Cardiac muscle cell (in vitro differentiated cells and primary cell): ENCODE measurements at places on chromosomes 13 and 19. TPM values are rescaled to one million over a fixed set of nuclear protein-coding genes. Genes with fewer than 3 reads are reported as not detected.

Gene NLRP4
- not detected in 2 replicates for total RNA-seq

Gene ANGPTL8
- 1.5 TPM in 1 of 2 replicates, not detected in the other for total RNA-seq

Gene IL4I1
- total RNA-seq, result 0.63 TPM in 1 of 2 replicates, not detected in the other

Gene GPR18
- total RNA-seq, result not detected in 2 replicates

Gene PTGER1
- 0.42 TPM in 1 of 2 replicates, not detected in the other for total RNA-seq

Gene OR4F17
- total RNA-seq, result not detected in 2 replicates

Gene WDR88
- not detected in 2 replicates for total RNA-seq

Gene SIGLEC5
- total RNA-seq, result not detected in 2 replicates

Gene CILP2
- 7.5 and 8.4 TPM in 2 replicates for total RNA-seq

Gene KLHL1
- total RNA-seq, result not detected in 2 replicates

Gene ZNF30
- 4.6 and 4.7 TPM in 2 replicates for total RNA-seq

Gene TLE6
- 30.3 and 35.4 TPM in 2 replicates for total RNA-seq

Gene ZNF682
- 9.1 and 11.9 TPM in 2 replicates for total RNA-seq

GRCh38 chr19:33805313-33805712, 8.6 kb downstream of the KCTD15 start:
- H3K4me1 ChIP-seq, result no peaks in the 10 kb centered on the region
- H3K36me3 ChIP-seq, result peaks cover 33% of the 10 kb centered on the region
- DNase-seq, result no peak
- no peaks in the 10 kb centered on the region for H3K27me3 ChIP-seq
- H3K27ac ChIP-seq, result no peak overlapping the region

GRCh38 chr19:12772323-12772722, 3.0 kb downstream of the HOOK2 start:
- H3K4me3 ChIP-seq, result no peak overlapping the region
- H3K27me3 ChIP-seq, result no peaks in the 10 kb centered on the region
- no peak overlapping the region for H3K27ac ChIP-seq

GRCh38 chr19:405121-405965, 3.6 kb downstream of the C2CD4C start:
- no peak for DNase-seq
- H3K4me3 ChIP-seq, result no peak overlapping the region
- H3K36me3 ChIP-seq, result no peaks in the 10 kb centered on the region
- peaks cover 18% of the 10 kb centered on the region for H3K27me3 ChIP-seq
- H3K4me1 ChIP-seq, result peaks cover 3% of the 10 kb centered on the region

DNA sequence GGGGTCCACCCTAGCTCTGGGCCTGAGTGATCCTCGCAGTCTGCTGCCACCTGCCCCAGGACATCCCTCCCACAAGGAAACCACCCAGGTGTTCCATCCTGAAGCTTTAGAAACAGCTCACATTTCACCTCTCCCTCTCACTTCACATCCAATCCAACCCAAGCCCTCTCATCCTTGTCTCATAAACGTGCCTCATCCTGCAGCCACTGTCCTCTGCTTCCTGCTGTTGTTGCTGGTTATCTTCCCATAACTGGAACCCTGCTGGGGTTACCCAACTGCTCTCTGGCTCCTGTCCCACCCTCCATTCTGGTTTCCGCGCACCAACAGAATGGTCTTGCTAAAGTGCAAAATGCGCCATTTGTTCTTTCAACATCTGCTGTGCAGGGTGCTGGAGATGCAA, 59.7 kb upstream of the MTIF3 start:
- no peaks in the 10 kb centered on the region for H3K4me1 ChIP-seq
- no peak overlapping the region for H3K4me3 ChIP-seq
- H3K27me3 ChIP-seq, result no peaks in the 10 kb centered on the region
- no peak overlapping the region for H3K27ac ChIP-seq

DNA sequence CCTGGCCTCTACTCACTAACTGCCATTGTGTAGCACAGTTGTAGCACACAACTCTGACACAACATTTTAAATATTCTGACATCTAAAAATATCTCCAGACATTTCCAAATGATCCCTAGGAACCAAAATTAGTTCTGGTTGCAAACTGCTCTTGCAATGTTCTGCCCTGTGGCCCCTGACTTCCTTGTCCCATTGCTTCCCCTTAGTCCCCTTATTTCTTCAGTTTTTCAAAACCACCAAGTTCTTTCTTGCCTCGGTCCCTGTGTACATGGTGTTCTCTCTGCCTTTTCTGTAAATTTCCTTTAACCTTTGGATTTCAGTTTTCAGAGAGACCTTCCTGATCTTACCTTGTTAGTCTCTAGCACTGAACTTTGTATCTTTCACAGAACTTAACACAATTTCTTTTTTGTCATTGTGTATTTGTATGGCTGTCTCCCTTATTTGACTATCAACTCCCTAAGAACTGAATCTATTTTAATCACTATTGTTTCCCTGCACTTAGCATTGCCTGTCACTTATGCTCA, 87.6 kb upstream of the MLNR start:
- no peaks in the 10 kb centered on the region for H3K27me3 ChIP-seq
- DNase-seq, result no peak
- H3K36me3 ChIP-seq, result peaks cover 45% of the 10 kb centered on the region
- H3K4me1 ChIP-seq, result no peaks in the 10 kb centered on the region

DNA sequence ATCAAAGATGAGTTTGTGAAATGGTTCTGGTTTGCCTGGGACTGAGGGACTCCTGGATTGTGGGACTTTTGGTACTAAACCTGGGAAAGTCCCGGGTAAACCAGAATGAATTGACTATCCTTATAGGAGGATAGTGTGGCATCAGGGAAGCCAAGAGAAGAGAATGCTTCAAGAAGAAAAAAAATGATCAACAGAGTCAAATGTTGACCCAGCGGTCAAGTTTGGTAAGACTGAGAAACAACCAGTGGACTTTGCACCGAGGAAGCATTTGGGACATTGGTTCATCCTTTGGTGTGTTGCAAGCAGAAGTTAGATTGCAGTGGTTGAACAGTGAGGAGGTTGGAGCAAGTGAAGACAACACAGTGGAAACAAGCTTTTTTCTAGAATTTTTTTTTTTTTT, 33.5 kb downstream of the CLEC17A start:
- no peaks in the 10 kb centered on the region for H3K4me1 ChIP-seq
- H3K36me3 ChIP-seq, result no peaks in the 10 kb centered on the region
- H3K4me3 ChIP-seq, result no peak overlapping the region
- H3K27ac ChIP-seq, result no peak overlapping the region

DNA sequence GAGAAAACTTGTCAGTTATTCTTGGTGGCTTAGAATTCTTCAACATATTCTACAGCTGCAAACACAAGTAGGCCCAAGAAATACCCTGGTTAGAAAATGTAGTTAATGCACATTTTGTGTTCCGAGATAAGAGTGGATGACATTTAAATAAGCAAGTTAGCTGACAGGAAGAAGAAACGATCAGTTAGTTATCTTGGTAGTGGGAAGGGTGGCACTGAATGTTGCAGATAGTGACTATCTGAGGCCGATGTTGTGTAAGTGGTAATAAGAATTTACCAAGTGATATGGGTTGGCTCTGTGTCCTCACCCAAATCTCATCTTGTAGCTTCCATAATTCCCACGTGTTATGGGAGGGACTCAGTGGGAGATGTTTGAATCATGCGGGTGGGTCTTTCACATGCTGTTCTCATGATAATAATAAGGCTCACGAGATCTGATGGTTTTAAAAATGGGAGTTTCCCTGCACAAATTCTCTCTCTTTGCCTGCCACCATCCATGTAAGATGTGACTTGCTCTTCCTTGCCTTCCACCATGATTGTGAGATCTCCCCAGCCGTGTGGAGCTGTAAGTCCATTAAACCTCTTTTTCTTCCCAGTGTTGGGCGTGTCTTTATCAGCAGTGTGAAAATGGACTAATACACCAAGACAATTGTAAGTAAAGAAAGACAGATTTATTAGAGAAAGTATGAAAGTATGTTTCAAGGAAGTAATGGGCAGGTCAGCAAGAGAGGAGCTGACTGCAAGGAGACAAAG, 10.9 kb upstream of the AKAP11 start:
- no peaks in the 10 kb centered on the region for H3K4me1 ChIP-seq
- no peaks in the 10 kb centered on the region for H3K27me3 ChIP-seq
- no peak overlapping the region for H3K4me3 ChIP-seq
- H3K27ac ChIP-seq, result no peak overlapping the region

GRCh38 chr13:83377491-83377890, 504.8 kb downstream of the SLITRK1 start:
- DNase-seq, result peak; percentile 16
- no peaks in the 10 kb centered on the region for H3K27me3 ChIP-seq
- H3K4me1 ChIP-seq, result no peaks in the 10 kb centered on the region
- no peak overlapping the region for H3K27ac ChIP-seq
- no peak overlapping the region for H3K4me3 ChIP-seq

DNA sequence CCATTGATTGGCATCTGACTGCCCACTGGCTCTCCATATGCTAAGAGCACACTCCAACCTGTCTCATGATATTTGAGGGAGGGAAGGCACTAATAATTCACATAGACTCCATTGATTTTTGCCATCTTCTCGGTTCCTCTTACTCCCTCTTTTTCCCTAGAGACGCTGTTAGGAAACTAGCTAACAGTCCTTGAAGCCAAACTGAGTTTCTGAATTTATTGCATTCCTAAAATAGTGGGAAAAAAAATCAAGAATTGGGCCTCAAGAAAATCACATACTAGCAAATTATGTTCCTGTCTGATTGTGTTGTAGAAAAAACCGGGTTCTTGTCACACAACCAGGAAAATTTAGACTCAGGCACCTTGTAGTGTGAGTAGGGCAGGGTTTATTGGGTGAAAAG, 86.4 kb upstream of the SLC7A1 start:
- H3K27ac ChIP-seq, result no peak overlapping the region
- no peak overlapping the region for H3K4me3 ChIP-seq
- no peaks in the 10 kb centered on the region for H3K4me1 ChIP-seq
- no peaks in the 10 kb centered on the region for H3K27me3 ChIP-seq

DNA sequence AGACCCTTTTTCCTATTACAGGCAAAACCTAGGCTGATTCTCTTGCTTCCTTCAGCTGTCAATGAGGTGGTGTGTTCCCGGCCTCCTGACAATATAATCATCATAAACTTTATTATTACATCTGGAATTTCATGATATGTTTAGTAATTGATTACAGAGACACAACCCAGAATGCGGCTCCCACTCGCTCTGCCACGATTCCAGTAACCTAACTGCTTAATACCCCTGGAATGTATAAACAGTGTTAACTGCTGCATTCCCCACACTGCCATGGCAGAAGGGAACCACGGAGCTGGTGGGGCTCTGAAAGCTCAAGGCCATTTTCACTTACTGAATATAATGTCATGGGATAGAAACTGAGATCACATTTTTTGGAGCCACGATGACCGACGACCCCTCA, 17.1 kb downstream of the TSHZ3 start:
- DNase-seq, result no peak
- no peaks in the 10 kb centered on the region for H3K4me1 ChIP-seq
- no peaks in the 10 kb centered on the region for H3K36me3 ChIP-seq
- H3K27me3 ChIP-seq, result peaks cover 7% of the 10 kb centered on the region
- no peak overlapping the region for H3K4me3 ChIP-seq

- H3K4me3 ChIP-seq, result no peak overlapping the region
- no peak overlapping the region for H3K27ac ChIP-seq
- peaks cover 39% of the 10 kb centered on the region for H3K36me3 ChIP-seq
- no peak for DNase-seq
- no peaks in the 10 kb centered on the region for H3K27me3 ChIP-seq
Observed at GRCh38 chr19:35720648-35721047, 2.8 kb downstream of the KMT2B start.

DNA sequence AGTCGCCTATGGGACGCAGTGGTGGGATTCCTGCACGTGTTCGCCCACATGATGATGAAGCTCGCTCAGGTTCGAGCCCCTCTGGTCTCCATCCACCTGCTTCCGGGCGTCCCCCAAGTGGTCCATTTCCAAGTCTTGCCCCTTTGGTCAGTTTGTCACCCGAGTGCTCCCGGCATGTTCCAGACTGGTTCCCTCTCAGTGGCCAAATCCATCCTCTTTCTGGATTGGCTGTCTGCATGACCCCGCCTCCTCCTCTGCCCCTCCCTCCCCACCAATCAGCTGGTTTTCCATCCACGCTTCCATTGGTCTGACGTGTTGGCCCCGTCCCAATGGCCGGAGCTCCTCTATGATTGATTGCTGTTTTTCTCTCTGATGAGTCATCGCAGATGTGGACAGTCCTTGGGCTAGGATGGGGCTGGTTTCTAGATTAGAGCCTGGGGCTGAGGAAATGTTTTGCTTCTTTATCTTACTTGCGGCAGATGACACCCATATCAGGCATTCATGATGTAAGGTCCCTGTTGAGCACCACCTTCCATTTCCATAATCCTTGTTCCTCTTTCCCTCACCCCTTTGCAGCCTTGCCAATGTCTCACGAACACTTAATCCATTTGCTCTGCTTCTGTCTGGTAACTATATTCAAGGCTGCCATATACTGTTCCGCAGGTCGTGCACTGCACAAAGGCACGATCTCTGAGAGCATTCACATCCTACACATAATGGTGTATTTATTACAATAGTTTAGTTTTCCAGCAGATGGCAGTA, 73.8 kb downstream of the MAP4K1 start:
- H3K27ac ChIP-seq, result no peak overlapping the region
- H3K36me3 ChIP-seq, result no peaks in the 10 kb centered on the region
- DNase-seq, result peak; percentile 62
- H3K4me1 ChIP-seq, result no peaks in the 10 kb centered on the region

DNA sequence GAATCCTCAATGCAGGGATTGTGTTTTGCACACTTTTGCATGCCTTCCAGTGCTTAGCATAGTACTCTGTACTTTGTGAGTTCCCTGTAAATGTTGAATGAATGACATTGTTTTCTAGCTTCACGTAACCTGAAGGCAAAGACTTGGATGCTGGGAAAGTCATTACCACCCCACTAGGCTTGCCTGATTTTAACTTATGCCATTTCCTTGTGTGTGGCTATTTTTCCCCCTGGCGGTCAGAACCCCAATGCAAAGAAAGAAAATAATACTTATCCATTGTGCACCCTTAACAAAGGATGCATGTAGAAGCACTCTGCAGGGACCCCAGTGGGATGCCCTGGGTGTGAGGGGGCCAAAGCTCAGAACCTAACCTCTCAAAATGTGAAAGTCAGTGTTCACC, 1.2 kb upstream of the ENOX1 start:
- DNase-seq, result no peak
- H3K4me3 ChIP-seq, result no peak overlapping the region
- no peak overlapping the region for H3K27ac ChIP-seq
- peaks cover 35% of the 10 kb centered on the region for H3K27me3 ChIP-seq

GRCh38 chr13:51202477-51203046, 19.6 kb upstream of the FAM124A start:
- no peaks in the 10 kb centered on the region for H3K4me1 ChIP-seq
- H3K4me3 ChIP-seq, result no peak overlapping the region
- H3K27ac ChIP-seq, result no peak overlapping the region
- H3K36me3 ChIP-seq, result no peaks in the 10 kb centered on the region
